Activated B cell treated with CpG ODN at 0.5 μM for 24 hours (primary cell): ENCODE measurements at places on chromosomes 5 and 9.

GRCh38 chr9:85522459-85523092 is 219.2 kb downstream of the AGTPBP1 start:
- DNase-seq: no peak

DNA sequence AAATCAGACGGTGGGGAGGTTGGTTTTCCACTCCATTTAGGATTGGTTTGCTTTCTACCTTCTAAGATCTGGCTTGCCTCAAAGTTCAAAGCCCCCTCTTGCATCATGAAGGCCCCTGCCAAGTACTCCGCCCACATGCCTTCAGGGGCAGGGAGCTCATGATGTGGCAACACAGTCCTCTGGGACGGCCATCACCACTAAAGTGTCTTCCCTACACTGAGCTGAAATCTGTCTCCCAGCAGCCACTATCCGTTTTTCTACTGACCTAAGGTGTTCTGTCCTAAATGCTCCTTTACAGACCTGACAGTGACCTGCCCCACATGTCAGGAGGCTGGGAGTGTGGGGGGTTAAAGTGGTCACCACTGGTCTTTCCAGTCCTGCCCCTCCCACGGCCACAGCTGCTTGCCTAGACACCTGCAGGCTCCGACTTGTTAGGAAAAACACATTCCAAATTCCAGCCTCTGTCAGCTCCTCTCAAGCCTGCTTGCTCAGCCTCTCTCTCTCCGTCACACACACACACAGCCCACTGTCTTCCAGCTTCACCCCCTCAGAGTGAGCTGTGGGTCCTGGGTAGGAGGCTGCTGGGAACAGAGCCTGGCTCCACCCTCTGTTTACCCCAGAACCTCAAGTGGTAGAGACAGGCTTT is 44.9 kb downstream of the SHB start:
- DNase-seq: no peak

DNA sequence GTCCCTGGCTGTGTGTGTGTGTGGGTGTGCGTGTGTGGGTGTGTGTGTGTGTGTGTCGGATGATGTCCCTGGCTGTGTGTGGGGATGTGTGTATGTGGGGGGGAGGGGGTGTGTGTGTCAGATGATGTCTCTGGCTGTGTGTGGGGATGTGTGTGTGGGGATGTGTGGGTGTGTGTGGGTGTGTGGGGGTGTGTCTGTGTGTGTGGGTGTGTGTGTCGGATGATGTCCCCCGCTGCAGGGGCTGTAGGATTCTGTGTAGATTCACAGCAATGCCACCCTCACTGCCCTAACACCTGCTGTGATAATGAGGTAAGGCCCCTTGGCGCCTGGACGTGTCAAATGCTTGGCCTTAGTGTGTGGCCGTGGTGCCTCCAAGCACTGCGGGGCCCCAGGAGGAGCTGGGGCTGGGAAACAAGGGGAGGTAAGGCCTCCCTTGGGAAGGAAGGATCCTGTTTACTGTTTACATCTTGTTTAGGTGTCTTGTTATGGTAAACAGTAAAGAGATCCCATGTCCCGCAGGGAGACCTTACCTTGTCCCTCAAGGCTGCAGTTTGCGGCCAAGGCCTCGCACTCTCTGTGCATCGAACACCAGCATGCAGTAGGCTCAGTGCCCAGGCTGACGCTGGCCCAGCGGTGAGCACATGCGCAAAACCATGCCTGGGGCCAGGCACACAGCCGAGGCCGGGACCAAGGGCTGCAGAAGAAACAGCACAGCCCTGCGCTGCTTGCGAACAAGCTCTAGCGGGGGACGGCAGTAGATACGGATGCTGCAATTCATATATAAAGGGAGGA is 24.1 kb downstream of the AHRR start:
- no peak for DNase-seq

- DNase-seq: no peak
Measured at GRCh38 chr5:176775409-176775808, 35.0 kb upstream of the UNC5A start.

GRCh38 chr5:16776611-16777251 is 159.4 kb downstream of the MYO10 start:
- no peak for DNase-seq

GRCh38 chr5:180600554-180601041 is 9.3 kb upstream of the SCGB3A1 start:
- DNase-seq: no peak

GRCh38 chr5:36236801-36237200 is 4.9 kb downstream of the NADK2 start:
- DNase-seq: no peak
